Adipocyte (in vitro differentiated cells): ENCODE measurements at places on chromosomes 2 and 18.

- DNase-seq = no peak
Observed at GRCh38 chr2:24351627-24351938, 8.8 kb downstream of the ITSN2 start.

DNA sequence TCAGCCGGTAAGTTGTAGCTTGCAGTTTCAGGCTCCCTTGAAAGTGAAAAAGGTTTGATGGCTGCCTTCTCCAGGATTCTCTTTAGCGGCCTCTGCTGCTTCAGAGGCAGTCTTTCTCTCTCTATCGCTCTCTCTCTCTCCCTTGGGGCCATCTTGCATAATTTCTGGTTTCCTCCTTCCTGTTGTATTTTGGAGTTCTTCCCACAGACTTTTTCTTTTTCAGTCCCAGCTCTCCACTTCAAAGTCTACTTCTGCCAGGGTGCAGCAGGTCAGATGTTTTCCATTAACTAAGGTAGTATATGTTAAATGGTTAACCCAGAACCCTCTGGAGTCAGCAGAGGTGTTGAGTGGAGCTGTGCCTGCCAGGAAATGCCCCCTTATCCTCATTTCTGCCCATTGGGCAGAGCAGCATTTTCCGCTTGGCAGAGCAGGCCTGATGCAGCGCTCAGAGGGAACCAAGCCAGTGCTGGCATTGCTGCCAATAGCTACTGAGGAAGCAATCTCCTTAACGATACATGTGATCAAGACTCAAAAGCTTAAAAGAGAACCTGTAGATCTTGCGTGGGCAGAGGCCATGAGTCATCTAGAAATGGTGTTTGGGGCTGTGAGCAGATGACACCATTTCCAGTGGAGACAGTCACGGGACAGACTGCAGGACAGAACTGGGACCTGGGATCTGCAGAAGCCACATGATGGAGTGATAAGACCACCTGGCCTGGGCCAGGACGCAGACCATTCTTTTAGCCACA, 20.8 kb downstream of the DBI start:
- peak; percentile 79 for DNase-seq

- DNase-seq = no peak
Observed at GRCh38 chr2:147051814-147052213, 793.0 kb upstream of the ACVR2A start.

DNA sequence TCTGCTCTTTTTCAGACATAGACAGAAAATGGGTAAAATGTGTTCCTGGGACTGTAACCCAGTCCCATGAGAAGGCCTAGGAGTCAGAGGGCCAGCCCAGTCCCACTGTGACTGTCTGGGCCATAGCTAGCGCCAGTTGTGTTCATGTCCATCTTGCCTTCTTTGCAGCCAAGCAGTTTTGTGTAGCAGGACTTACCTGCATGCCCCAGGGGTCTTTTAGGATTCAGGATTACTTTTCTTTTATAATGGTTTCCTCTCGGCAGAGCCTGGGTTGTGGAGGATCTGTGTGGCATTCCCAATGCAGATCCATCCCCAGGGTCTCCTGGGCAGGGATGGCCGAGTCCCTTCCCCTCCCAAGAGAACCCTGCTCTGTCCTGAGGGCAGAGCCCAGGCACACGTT, 90.8 kb downstream of the FHOD3 start:
- no peak for DNase-seq

DNA sequence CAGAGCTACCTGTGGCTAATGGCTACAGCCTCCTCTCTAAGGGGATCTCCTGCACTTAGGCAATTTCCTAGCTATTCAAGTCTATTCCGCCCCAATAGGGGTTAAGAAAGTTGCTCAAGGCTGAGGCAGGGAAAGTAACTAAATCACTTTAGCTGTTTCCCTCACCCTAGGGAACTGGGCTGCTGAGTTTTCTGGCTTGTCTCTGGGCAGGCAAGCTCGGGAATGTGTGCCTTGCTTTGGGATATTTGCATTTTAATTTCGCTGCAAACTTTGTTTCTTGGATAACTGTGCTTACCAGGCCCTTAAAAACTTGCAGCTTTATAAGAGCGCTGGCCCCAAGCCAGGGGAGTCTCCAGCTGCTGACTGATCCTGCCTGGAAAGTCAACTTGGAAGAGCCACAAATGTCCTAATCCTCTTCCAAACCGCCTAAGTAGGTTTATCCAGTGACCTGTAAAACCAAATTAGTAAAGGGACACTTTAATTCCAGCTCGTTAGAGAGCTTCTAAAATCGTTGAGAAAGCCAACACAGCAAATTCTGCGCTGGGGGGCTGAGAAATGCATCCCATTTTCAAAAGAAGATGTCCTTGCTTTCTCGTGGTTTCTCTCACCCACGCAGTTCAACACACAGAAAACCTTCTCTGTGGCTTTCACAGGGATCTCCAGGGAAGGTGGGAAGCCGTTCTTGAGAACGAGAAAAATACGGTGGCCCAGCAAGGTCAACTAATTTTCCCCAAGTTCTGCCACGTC, 59.5 kb upstream of the SP3 start:
- peak; percentile 85 for DNase-seq

DNA sequence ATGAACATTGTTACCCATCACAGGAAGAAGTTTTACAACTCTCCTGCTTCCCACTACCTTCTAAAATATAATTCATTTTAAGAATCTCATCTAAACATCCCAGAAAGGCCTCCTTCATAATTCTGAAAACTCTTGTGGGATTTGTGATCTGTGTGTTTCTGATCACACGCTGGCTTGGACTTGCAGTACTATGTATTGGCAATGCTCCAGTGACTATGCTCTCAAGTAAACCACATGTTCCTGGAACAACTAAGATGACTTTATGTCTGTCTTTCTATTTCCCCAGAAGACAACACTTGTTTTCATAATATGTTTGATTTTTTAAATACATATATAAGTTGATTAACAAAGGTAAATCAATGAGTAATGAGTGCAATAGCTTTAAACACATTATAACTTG, 376.6 kb upstream of the NETO1 start:
- peak; percentile 41 for DNase-seq

- DNase-seq = no peak
Observed at GRCh38 chr2:119574864-119575263, 30.6 kb downstream of the CFAP221 start.
